ENCODE measurements at places on chromosomes 3 and 15.

DNA sequence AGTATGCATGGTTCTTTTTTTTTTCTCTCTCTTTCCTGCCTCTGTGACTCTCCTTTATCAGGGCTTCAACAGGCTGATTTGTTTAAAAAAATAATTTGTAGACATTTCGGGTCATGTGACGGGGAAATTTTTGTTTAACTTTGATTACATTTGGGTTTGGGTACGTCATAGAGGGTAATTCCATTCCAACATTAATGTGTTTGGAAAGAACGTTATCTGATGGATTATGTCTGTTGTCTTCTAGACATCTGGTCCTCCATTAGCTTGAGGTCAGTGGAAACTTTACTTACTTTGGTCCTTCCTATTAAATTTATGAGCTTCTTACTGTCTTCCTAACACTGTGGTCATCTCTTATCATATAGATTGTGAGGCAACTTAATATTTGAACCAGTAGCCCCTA lies 80.9 kb downstream of the STT3B start:
- no peak for DNase-seq

DNA sequence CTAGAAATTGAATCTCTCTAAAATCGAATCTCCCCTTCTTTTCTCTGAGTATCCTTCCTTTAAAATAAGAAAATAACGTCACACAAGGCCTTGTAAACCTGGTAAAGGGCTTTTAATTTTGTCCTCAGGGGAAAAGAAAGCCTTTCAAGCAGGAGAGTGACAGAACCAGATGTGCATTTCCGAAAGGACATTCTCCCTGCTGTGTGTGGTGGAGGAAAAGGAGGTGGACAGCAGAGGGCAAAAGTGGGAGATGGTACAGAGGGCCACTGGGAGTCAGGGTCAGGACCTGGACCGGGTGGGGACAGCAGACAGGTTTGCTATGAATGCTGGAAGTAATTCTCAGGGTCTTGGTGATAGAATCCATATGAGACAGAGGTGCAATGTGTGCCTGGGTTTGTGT lies 127.6 kb downstream of the RORA start:
- no peak for DNase-seq

- DNase-seq = no peak
Measured at GRCh38 chr3:43061101-43061895, 44.6 kb downstream of the POMGNT2 start.

GRCh38 chr15:57455929-57456328 lies 79.6 kb downstream of the CGNL1 start:
- DNase-seq = no peak

- no peak for DNase-seq
Measured at GRCh38 chr15:96565266-96565665, 234.8 kb downstream of the NR2F2 start.

DNA sequence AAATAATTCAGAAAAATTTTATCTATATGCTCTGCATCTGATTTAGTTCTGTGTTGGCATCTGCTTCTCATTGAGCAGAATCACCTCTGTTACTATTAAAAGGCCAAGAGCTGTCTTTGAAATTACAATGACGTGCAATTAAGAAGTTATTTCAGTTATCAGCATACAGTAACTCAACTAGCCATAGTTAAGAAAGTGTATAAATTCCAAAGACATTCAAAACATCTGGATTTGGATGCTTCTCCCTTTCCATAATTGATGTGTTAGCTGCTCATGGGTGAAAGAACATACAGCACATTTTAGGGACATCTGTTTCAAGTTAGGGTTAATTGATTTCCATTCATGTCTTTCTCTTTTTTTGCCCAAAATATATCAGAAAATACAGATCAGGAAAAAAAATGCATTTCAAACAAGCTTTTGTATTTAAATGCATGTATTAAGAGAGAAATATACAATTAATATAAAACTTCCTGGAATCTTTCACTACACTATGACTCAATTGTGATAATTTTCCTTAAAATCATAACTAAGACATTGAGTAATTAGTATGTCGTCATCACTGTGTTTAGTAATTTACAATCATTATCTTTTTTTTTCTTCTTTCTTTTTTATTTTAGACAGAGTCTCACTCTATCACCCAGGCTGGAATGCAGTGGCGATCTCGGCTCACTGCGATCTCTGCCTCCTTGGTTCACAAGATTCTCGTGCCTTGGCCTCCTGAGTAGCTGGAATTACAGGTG lies 82.7 kb upstream of the MBNL1 start:
- no peak for DNase-seq

GRCh38 chr3:184322731-184323487 lies 8.5 kb downstream of the EIF4G1 start:
- DNase-seq = no peak

- DNase-seq = no peak
Measured at GRCh38 chr3:8595695-8596115, 48.9 kb downstream of the SSUH2 start.

- DNase-seq = no peak
Measured at GRCh38 chr3:194760494-194761137, 74.9 kb downstream of the FAM43A start.

- DNase-seq = no peak
Measured at GRCh38 chr3:55197021-55197420, 269.2 kb upstream of the LRTM1 start.

- DNase-seq = no peak
Measured at GRCh38 chr3:187027531-187028278, 97.4 kb downstream of the ST6GAL1 start.

DNA sequence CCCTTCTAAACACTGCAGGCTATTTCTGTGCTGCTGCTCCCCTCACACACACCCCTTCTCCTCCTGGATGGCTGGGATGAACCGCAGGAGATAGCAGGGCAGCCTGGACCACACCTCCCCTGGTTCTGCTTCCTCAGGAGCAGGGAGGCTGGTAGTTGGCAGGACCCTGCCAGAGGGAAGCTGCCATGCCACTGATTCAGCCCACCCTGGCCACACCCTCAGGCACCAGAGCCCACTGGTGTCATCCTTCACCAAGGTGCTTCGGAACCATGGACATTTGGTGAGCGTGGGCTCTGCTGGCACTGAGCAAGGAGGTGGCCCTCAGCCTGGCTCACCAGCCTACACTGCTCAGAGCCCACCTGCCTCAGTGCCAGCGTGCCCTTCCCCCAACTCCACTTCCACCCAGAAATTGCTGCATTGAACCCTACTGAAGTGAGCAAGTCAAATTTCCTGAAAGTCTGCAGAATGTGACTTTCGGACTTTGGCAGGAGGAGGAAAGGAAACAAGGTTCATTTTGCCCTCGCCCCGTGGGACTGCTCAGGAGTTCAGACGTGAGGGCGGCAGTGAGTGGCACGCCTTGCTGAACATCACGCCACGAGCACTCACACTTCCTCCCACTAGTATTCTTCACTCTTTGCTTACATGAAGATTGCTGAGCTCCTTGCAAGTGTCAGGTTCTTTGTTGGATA lies 26.3 kb downstream of the BMF start:
- no peak for DNase-seq

DNA sequence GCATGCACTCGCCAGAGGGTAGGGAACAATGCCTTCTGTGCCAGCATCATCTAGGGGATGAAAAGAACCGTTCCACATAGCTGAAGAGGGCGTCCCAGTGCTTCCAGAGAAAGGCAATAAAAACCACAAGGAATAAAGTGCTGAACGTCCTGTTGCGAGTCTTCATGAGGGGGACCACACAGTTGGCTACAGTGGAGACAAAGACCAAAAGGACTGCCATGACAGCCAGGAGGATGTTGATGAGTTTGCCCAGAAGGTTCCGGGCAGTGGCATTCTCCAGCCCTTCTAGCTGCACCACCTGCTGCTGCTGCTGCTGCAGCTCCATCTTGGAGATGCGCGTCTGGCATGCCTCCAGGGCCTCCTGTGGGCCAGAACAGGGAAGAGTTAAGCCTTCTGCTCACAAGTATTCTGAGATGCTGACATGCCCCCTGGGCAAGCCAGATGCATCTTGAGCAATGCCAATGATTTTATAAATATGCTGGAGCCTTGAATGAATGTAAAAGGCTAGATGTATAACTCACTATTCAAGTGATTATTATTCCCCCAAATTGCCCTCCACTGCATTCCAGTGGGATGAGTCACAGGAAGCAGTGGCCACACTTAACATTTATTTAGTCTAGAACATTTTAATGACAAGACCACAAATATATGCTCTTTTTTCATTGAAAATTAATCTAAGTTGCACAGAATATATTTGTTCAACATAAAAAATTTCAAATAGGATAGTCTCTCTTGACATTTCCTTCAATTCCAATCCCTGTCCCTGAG lies 45.1 kb upstream of the PLXND1 start:
- peak; percentile 70 for DNase-seq

GRCh38 chr3:55779543-55779942 lies 292.4 kb upstream of the WNT5A start:
- no peak for DNase-seq

GRCh38 chr3:106728315-106729098 lies 648.7 kb upstream of the CCDC54 start:
- peak; percentile 80 for DNase-seq

- no peak for DNase-seq
Measured at GRCh38 chr3:30131191-30131590, 475.2 kb upstream of the TGFBR2 start.

DNA sequence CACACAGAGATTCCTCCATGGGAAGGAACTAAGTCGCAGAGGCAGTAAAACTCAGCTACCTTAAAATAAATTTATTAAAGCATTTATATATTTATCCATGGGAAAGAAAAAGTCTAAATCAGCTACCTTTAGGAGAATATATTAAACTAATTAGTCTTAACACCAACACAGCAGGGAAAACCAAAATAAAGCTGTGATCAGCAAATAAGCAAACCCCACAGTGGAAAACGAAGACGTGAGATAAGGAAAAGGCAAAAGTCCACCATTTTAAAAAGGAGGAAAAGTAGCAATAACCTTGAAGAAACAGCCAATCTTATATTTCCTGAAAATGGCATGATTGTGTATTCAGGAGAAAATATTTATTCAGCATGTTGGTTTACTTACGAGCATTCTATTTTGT lies 473.0 kb upstream of the ROBO2 start:
- no peak for DNase-seq

DNA sequence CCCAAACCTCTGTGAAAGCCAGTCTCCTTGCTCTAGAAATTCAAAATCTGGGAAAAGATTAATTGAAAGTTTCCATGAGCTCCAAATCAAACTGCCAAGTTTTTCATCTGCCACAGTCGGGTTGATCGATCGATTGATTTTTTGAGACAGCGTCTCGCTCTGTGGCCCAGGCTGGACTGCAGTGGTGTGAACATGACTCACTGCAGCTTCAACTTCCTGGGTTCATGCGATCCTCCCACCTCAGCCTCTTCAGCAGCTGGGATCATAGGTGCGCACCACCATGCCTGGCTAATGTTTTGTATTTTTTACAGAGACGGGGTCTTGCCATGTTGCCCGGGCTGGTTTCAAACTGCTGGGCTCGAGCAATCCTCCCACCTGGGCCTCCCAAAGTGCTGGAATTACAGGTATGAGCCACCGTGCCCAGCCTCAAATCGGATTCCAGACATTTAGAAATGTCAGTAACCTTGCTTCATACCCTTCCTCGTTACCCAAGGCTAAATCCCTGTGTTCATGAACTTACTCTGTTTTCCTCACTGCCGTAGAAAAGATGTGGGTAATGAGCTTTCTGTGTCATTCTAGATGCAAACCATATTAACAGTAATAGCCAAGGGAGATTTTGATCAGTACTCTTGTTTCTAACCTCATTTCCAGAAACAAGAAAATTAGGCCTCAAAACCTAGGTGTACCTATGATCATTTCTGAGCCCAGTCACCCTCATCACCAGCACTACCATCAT lies 105.9 kb upstream of the AKAP13 start:
- no peak for DNase-seq

GRCh38 chr3:141412087-141412935 lies 44.0 kb downstream of the ZBTB38 start:
- DNase-seq = no peak

- no peak for DNase-seq
Measured at GRCh38 chr3:108412121-108412750, 98.2 kb downstream of the MYH15 start.

DNA sequence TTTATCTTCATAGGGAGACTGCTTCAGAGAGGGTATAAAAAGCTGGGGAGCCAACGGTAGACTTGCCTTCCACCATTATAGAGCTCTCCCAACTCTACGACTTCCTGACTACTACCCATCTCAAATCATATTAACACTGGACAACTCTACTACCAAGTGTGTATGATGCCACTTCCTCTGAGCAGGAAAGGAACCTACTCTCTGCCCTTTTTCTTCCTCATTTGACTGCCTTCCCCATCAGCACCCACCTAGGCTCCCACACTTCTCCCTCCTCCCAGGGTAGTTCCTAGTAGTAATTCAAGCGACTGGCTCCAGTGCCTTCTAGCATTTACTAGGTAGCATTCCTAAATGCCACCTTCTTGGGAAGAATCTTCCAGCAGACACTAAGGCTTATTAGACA lies 24.5 kb upstream of the TBL1XR1 start:
- no peak for DNase-seq

DNA sequence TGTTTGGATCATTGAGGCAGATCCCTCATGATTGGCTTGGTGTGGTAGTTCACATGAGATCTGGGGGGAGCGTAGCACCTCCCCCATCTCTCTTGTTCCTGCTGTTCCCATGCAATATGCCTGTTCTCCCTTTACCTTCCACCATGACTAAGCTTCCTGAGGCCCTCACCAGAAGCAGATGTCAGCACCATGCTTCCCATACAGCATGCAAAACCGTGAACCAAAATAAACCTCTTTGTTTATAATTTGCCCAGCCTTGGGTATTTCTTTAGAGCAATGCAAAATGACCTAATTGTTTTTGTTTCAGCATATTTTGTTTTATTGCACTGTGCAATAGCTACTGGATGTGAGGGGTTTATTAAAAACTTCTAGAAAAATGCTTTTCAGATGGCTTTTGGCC lies 56.6 kb upstream of the CHST2 start:
- no peak for DNase-seq

GRCh38 chr3:86989006-86989405 lies 1.9 kb downstream of the VGLL3 start:
- DNase-seq = no peak

GRCh38 chr15:62658498-62658897 lies 384.0 kb upstream of the TPM1 start:
- no peak for DNase-seq

DNA sequence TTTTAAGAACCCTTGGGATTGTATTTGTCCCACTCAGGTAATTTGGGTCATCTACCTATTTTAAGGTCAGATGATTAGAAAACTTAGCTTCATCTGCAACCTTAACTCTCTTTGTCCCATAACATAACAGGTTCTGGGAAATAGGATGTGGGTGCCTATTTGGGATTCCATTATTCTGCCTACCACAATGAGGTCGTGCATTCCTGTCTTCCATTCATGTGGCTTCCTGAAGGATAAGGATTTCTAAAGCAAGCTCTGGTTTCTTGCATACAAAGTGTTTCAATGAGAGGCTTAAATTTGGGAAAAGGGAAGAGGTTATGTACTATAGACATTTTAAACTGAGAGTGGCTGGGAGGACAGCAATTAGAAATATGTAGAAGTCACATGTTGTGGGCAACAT lies 190.3 kb downstream of the MCTP2 start:
- DNase-seq = no peak

GRCh38 chr3:158273656-158274055 lies 163.8 kb downstream of the RSRC1 start:
- DNase-seq = no peak

GRCh38 chr15:82552861-82553260 lies 12.6 kb upstream of the RPS17 start:
- DNase-seq = no peak

All from ACHN (cell line).